ENCODE measurements at places on chromosomes 5 and 9. TPM values are rescaled to one million over a fixed set of nuclear protein-coding genes. Genes with fewer than 3 reads are reported as not detected.

SPINK13 gene
- not detected for total RNA-seq

GABRB2 gene
- not detected for total RNA-seq

GRCh38 chr9:93302586-93303257, 118.8 kb downstream of the WNK2 start:
- H3K4me3 ChIP-seq = no peak overlapping the region
- no peaks in the 10 kb centered on the region for H3K4me1 ChIP-seq
- H3K27ac ChIP-seq = no peak overlapping the region
- no peaks in the 10 kb centered on the region for H3K36me3 ChIP-seq
- DNase-seq = peak; percentile 37
- peaks cover 4% of the 10 kb centered on the region for H3K27me3 ChIP-seq

DNA sequence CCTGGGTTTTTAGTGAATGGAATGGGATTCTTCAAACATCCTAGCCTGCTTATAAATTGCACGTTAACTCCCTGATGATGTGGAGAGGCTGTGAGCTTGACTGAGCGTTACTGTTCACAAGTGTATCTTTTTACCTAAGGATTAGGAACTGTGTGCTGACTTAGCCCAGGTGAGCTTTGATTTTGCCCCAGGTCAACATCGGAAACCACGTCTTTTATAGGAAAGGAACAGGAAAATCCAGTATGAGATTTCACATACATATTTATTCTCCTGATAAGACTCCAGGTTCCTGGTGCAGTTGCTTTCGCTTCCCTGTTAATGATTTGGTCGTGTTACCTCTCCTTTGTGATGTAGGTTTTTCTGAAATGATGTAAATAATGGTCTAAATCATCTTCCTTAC, 103.2 kb upstream of the BASP1 start:
- peak overlapping the region; percentile 87 for H3K27ac ChIP-seq
- peak overlapping the region; percentile 56 for H3K4me3 ChIP-seq
- no peaks in the 10 kb centered on the region for H3K36me3 ChIP-seq
- H3K27me3 ChIP-seq = no peaks in the 10 kb centered on the region

DNA sequence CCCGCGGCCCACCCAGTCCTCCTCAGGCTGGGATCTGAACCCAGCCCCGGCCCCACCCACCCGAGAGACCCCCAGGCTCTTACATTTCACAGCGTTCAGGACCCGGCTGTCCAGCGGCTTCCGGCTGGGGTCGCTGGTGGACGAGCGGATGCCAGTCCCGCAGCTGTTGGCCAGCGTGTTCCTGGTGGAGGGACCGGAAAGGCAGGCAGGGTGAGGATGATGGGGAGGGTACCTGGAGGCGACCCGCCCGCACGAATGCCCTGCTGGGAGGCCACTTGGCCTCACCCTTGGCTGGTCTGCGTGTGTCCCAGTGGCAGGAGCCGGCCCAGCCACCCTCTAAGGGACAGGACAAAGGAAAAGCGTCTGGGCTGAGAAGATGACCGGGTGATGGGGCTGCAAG, 51.9 kb upstream of the UBAC1 start:
- DNase-seq = no peak
- peaks cover 9% of the 10 kb centered on the region for H3K4me1 ChIP-seq
- no peak overlapping the region for H3K27ac ChIP-seq
- H3K4me3 ChIP-seq = no peak overlapping the region
- H3K27me3 ChIP-seq = peaks cover 2% of the 10 kb centered on the region
- H3K36me3 ChIP-seq = no peaks in the 10 kb centered on the region

DNA sequence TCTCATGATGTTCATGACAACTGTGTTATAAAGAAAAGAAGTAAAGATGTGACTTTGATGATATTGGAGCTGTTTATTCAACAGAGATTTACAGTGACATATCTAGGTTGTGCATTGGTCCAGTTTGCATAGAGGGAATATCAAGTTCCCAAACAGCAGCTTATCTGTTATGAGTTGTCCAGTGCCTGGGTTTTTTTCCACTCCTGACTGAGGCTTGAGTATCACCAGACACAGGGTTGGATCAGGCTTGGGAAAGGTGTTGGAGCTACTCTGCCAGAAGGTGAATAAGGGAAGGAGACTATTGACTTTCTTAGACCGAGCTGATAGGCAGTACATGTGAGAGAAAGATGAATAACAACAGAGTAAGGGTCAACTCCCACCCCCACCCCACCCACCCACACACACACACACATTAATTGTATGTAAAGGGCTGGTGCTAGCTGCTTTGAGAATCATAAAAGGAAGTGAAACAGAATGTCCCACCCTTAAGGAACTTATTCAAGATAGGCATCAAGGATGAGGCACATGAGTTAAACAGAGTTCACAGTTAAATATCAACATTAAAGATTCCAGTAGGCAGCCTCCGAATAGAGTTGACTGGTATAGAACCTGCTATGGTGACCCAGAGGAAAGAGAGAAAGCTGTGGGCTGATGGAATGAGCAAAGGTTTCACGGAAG, 33.0 kb upstream of the RASGRF2 start:
- H3K4me3 ChIP-seq = no peak overlapping the region
- no peak overlapping the region for H3K27ac ChIP-seq
- DNase-seq = no peak
- H3K4me1 ChIP-seq = no peaks in the 10 kb centered on the region
- H3K27me3 ChIP-seq = peaks cover under 1% of the 10 kb centered on the region

All from HFFc6 (cell line).